ENCODE measurements at places on chromosomes 3 and 15. TPM values are rescaled to one million over a fixed set of nuclear protein-coding genes. Genes with fewer than 3 reads are reported as not detected.

- no peak for DNase-seq
Measured at GRCh38 chr3:57025237-57025636, 35.2 kb upstream of the SPATA12 start.

- no peak for DNase-seq
Measured at GRCh38 chr15:71612869-71613268, 197.5 kb upstream of the NR2E3 start.

DNA sequence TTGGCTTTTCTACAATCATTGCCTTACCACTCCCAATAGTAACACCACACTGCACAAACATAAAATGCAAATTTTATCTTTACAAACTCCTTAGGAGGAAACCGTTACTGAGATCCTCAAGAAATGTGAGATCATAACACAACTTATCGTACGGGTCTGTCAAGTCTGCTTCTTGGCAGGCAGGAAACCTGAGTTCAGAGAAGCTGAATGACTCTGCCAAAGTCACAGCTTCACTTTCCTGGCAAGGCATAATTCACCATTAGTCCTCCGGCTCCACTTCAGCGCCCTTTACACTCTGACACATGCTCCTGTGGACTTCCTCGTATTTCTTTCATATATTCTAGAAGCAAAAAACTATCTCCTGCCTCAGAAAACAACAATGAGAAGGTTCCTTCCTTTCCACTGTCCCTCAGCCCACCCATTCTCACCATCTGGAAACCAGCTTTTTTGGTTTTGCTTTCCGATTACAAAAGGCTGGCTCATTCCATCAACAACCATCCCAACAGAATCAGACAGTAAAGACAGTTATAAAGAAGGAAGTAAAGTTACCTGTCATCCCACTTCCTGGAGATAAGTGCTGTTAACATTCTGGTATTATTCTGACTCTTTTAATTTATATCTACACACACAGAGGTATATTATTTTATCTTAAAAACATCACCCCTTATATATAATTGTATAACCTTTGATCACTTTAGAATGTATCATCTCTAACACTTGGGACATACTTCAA is 223.4 kb downstream of the STT3B start:
- DNase-seq = no peak

DNA sequence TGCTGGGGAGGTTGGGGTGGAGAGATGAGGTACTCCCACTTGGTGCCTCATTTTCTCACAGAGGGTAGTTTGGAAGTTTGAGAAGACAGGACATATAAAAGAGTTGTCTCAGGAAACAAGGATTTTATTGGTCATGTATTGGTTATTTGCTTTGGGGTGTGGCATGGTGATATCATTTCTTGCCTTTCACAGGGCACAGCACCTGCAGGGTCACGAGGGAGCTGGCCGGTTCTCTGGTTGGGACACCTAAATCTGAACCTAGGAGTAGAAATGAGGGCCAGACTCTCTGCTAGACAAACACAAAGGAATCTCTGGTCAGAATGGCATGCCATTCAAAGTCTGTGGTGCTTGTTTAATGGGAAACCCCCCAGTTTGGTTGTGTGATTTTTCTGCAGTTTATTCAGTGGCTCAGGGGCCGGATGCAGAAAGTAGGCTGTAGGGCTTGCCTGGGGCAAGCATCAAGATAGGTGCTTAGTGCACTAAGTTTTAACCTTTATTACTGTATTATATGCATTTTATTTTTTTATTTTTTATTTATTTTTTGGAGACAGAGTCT is 237.7 kb upstream of the EIF1B start:
- no peak for DNase-seq

DNA sequence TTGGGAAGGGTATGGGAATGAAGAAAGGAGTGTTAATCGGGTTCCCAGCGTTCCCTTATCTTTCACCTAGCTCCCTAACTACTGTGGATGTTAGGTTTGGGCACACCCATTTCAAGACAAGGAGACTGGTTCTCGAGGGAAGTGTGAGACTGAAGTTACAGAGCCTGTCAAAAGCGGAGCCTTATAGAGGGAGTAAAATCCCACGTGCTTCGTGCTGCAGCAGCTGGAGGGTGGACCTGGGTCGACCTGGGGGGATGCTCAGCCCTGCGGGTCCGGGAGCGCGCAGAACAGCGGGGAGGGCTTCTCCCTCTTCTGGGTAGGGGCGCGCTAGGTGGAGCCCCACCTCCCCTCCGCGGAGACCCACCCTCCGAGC is 314 bp upstream of the TMED3 start:
- DNase-seq = no peak

DNA sequence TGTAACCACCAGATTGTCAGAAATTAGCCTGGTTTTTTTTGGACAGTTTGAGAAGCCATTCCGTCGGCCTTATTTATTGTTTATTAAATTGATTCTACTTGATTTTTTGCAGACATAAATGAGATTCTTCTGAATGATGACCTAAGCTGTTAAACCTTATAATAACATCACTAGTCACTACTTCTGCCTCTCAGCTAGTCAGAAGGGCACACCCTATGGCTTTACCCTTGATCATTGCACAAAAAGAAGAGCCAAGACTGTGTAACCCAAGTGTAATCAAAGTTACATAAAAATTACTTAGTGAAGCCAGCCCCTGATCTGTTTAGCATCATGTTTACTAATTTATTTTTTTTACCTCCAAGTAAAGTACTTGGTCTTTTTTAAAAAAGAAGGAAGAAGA is 64.3 kb downstream of the CHL1 start:
- DNase-seq = no peak

GOLGA6L4 gene
- polyA plus RNA-seq = 8.3 TPM
